ENCODE measurements at places on chromosomes 11 and 22.

GRCh38 chr11:76062733-76063132 is 143.6 kb downstream of the WNT11 start:
- no peak for DNase-seq

DNA sequence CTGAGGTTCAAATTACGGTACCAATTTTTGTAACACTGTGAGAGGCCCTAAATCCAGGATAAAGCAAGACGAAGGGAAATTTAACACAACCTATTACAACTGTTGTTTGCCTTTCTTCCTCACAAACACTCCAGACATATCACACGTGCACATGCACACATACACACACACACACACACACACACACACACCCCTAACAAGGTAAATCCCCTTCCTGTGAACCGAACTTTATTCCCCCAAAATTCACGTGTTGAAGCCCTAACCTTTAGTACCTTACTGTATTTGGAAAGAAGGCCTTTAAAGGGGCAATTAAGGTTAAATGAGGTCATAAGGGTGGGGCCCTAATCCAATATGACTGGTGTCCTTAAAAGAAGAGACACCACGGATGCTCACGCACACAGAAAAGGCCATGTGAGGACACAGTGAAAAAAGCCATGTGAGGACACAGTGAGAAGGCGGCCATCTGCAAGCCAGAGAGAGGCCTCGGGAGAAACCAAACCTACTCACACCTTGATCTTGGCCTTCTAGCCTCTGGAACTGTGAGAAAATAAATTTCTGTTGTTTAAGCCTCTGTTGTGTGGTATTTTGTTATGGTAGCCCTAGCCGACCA is 1.8 kb downstream of the SERGEF start:
- no peak for DNase-seq

DNA sequence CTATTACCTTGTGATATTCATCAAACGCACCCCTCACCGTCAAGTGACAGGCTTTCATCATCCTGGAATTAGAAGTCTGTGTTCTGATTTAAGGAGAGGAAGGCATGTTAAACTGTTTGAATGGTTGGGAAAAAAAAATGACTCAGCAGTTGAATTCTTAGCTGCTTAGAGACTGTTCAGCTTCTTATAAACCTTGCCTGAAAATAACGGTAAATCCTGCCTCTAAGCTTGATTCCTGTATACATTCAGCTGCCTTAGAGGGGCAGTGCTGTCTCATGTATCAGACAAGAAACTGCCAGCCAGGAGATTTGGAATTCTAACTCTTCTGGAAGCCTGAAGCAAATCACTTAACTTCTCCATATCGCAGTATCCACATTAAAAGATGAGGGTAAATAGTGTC is 437.4 kb downstream of the JRKL start:
- DNase-seq: no peak

- no peak for DNase-seq
These were observed 3.8 kb downstream of the IFITM5 start for GRCh38 chr11:295351-296170.
